Esophagus mucosa (tissue), 1 donor: ENCODE measurements at places on chromosomes 16 and 17. TPM values are rescaled to one million over a fixed set of nuclear protein-coding genes. Genes with fewer than 3 reads are reported as not detected.

RGS11 gene
- total RNA-seq, result 0.92 TPM

PTRH2 gene
- total RNA-seq, result 17.6 TPM

PERCC1 gene
- not detected for total RNA-seq

BCO1 gene
- total RNA-seq, result 0.32 TPM

KRT34 gene
- total RNA-seq, result 0.44 TPM

CASKIN1 gene
- total RNA-seq, result 0.08 TPM

NECAB2 gene
- not detected for total RNA-seq

TAC4 gene
- not detected for total RNA-seq

CCL3 gene
- not detected for total RNA-seq

NPIPB2 gene
- 6.3 TPM for total RNA-seq

CHST5 gene
- not detected for total RNA-seq

TSPAN10 gene
- total RNA-seq, result 2.2 TPM

TRIM47 gene
- 23.4 TPM for total RNA-seq

FCSK gene
- total RNA-seq, result 10.0 TPM

TEKT1 gene
- not detected for total RNA-seq

UTS2R gene
- not detected for total RNA-seq

HCRT gene
- not detected for total RNA-seq

G6PC1 gene
- total RNA-seq, result not detected

KRT9 gene
- total RNA-seq, result 0.16 TPM

KRTAP4-5 gene
- not detected for total RNA-seq

FOXC2 gene
- 0.28 TPM for total RNA-seq

ITGAL gene
- total RNA-seq, result 2.0 TPM

FAM20A gene
- total RNA-seq, result 13.6 TPM

NHLRC4 gene
- 0.12 TPM for total RNA-seq

ASPHD1 gene
- total RNA-seq, result 1.00 TPM

SLC2A4 gene
- 0.68 TPM for total RNA-seq

ACSM2A gene
- not detected for total RNA-seq

NPIPB13 gene
- total RNA-seq, result 11.2 TPM

LGALS9C gene
- 15.7 TPM for total RNA-seq

SPIRE2 gene
- 3.9 TPM for total RNA-seq

MYCBPAP gene
- total RNA-seq, result 0.40 TPM

RRN3 gene
- total RNA-seq, result 16.5 TPM

CRHR1 gene
- total RNA-seq, result 0.40 TPM

TPSG1 gene
- 0.24 TPM for total RNA-seq

PYCARD gene
- total RNA-seq, result 75.6 TPM

SETD6 gene
- total RNA-seq, result 11.7 TPM

VMO1 gene
- total RNA-seq, result 2.3 TPM

GFER gene
- total RNA-seq, result 17.0 TPM

MYH11 gene
- 21.6 TPM for total RNA-seq

MFAP4 gene
- total RNA-seq, result 5.2 TPM

SEPHS2 gene
- 21.6 TPM for total RNA-seq

GH1 gene
- not detected for total RNA-seq

CMTM4 gene
- total RNA-seq, result 13.1 TPM

FOXF1 gene
- total RNA-seq, result 0.68 TPM

CBLN1 gene
- total RNA-seq, result 0.36 TPM

KRT27 gene
- not detected for total RNA-seq
